ENCODE measurements at places on chromosomes 7 and 10.

DNA sequence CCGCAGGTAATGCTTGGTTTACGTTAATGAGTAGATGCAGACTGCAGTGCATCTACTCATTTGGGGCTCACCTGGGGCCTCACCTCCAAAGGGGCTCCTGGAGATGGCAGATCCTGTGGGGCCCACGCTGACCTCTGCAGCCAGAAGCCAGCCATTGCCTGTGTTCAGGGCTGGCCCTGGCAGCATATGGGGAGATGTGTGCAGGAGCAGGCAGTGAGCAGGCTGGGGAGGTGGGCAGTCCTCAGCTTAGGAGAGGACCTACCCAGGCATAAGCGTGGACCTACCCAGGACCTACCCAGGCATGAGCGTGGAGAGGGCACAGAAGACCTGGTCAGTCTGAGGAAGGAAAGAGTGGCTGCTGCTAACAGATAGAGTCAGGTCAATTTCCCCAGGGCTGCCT lies 178.5 kb downstream of the PTPRN2 start:
- no peak for DNase-seq

- DNase-seq: no peak
Measured at GRCh38 chr7:3011211-3011852, 32.3 kb downstream of the CARD11 start.

DNA sequence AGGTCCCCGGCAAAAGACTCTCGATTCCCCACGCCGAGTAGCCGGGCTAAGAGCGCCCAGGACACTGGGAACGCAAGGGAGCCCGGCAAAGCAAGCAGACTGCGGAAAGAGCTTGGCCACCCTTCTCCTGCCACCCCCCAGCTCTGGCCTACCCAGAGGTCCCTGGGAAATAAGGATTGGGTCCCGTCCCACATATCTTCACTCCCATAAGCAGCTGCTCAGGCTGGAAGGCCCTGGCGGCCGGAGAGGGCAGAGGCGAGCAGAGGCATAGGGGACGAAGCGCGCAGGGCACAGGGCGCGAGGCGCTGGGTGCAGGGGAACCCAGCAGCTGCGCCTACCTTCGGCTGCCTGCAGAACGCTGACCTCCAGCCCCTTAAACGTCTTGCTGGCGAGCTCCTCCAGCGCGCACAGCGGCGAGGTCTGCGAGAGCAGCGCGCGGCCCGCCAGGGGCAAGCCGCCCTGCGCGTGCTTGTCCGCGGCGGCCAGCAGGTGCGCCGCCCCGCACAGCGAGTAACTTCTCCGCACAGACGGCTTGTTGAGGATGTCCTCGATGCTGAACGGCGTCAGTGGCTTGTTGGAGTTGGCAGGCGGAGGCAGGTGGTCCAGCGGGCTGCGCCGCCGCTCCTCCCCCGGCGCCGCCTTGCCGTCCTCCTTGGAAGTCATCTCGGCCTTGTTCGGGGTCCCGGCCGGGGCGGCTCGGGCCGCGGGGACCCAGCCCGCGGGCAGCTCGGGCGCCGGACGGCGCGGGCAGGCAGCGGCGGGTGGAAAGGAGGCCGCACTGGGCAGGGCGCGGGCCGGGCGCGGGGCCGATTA lies 904 bp downstream of the LBX1 start:
- DNase-seq: no peak

- no peak for DNase-seq
Measured at GRCh38 chr10:20162123-20162522, 345.9 kb downstream of the PLXDC2 start.

DNA sequence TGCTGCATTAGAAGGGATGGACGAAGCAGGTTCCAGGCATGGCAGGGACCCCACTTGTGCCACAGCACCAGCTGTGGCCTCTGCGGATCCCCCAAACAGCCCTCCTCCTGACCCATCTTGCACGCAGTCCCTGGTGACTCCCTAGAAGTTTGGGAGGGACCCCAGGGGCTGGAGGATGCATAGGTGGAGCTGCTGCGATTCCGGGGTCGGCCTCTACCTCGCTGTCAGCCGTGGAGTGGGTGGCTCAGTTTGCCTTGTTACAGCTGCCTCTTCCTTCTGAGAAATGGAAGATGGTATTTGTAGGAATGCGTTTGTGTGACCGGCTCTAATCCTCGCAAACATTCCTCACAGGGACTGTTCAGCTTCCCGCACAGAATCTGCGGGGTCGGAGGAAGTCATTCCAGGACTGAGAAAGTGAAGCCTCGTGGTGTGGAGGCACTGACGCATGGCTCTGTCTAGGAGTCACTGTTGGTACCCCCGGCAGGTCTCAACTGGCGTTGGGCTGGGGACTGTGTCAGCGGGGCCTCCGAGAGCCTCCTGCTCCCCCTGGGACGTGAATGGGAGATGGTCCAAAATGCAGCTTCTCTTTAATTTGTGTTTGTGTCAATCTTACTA lies 17.5 kb downstream of the PWWP2B start:
- DNase-seq: no peak

DNA sequence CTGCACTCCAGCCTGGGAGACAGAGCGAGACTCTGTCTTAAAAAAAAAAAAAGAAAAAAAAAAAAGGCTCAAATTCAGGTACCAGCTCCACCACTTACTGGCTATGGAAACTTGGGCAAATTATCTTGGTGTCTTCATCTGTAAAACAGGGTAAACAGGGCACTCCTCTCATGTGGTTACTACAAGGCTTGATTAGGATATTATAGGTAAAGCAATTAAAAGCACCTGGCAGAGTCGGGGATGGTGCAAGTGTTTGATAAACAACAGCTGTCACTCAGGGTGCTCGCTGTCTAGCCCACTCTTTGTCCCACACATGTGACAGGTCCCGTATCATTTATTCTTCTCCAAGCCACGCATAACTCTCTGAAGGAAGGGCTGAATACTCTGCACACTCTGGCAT lies 96.9 kb downstream of the SORBS1 start:
- no peak for DNase-seq

DNA sequence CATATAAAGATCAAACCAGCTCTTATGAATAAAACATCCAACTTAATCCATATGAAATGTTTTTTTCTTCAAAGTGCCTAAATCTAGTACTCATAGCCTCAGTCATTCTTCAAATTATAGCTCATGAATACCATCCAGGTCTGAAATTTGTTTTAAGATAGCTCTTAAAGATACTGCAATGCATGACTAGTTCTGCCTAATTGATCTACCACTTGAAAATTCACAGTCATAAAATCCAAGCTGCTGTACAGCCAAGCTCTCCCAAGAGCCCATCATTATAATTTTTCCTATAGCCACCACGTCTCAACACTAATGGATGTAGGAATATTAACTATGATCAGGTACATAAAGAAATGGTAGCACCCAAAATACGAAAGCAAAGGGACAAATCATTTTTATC lies 87.9 kb upstream of the RNF148 start:
- DNase-seq: no peak
